NCI-H1092 (cell line): ENCODE measurements at places on chromosomes 6 and 20.

DNA sequence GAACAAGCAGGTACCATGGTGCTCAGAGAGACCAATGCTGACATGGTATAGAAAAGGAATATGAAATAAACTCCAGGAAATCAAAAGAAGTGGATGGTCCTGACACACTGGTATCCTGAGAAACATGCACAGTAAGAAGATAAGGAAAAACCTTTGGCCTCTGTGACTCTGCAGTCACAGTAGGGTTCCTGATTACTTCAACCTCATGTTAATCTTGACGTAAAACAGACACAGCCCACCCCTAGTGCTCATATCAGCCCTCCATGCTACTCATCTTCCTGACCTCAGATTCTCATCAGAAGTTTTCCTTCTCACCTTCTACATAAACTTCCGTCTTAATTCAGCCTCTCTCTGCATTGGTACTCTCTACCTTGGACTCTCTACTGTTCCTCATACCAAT is 240.9 kb downstream of the PKHD1 start:
- no peak for DNase-seq

DNA sequence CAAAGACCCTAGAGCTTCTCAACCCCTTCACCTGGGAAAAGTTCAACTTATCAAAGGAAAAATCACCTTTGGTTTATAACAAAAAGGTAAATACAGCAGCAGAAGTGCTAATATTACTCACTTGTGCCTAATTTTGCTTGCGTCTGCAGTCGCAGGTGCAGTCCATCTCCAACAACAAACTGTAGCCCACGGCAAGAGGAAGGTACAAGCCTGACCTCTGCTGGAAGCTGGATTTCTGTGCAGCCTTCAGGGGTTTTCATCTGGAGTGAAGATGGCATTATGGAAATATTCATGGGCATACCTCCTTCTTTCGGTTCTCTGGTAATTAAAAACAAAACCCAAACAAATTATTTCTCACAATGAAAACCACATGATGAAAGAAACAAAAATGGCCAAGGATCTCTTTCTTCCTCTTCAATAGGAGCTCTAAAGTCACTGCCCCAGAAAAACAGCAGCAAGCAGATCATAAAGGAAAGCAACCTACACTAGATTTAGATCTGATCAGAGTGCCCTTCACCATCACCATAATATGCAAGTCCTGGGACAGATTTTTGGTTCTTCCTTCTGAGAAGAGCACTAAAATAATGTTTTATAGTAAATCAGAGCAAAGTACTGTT is 7.8 kb downstream of the UBE3D start:
- peak; percentile 3 for DNase-seq

DNA sequence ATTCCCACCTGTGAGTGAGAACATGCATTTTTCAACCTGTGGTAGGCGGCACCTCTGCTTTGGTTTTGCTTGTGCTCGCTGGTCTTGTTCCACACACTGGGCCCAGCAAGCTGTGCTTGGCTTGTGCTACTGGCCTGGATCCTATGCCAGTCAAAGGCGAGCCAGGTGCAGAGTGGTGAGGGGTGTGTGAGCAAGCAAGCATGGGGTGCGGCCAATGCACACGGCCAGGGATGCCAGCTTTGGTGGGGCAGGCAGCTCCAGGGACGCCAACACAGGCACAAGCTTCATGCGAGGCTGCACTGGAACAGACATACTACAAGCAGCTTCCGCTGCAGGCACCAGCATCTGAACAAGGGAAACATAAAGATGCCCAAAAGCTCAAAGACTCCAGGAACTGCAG is 654.9 kb upstream of the EYS start:
- DNase-seq: no peak

DNA sequence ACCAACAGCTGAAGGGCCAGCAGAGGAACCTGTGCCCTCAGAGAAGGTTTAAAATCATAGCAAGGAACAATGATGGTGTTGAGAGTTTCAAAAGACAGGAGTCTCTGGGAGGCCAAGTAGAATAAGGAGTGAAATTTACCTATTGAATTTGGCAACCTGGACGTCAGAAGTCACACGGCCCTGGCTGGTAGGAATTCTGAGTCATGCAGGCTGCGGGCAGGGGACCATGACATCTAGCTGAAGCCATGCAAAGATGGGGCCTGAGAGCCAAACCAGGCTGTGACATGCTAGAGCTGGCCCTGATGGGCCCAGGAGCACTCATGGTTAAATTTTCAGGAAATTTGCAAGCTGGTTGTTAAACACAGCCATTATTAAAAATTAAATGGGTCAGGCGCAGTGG is 64.0 kb upstream of the SNX9 start:
- DNase-seq: no peak

- no peak for DNase-seq
Measured at GRCh38 chr6:3287308-3287707, 28.6 kb downstream of the PSMG4 start.

GRCh38 chr20:48282591-48283228 is 497.4 kb upstream of the SULF2 start:
- no peak for DNase-seq

DNA sequence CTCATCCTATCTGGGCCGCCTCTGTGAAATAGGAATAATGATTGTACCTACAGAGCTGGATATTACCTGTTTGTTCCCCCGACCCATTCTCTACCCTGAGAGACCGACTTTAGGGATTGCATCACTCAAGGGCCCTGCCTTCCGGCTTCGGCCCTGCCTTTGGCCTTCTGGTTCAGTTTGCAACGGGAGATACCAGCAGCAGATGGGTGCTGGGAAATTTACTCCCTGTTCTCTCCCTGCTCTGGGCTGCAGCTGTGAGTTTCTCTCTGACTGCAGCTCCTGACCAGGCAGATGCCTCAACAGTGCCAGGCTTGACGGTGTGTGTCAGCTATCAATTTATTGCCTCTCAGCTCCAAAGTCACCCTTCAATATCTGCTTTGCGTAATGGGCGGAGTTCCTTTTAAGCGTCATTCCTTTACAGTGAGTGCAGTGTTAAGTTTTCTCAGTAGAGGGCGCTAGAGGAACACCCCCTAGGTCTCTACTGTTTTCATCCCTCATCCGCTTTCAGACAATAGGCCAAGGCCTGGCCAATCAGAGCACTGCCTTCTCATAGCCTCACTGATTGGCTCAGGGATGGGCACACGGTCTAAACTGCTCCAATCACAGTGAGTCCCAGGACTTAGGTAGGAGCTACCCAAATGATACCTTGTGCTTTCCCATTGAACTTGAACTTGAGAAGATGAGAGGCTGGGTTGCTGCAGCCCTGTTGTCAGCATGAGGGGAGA is 30.0 kb downstream of the KCNG1 start:
- peak; percentile 23 for DNase-seq

GRCh38 chr6:16205377-16206144 is 32.8 kb upstream of the GMPR start:
- no peak for DNase-seq

DNA sequence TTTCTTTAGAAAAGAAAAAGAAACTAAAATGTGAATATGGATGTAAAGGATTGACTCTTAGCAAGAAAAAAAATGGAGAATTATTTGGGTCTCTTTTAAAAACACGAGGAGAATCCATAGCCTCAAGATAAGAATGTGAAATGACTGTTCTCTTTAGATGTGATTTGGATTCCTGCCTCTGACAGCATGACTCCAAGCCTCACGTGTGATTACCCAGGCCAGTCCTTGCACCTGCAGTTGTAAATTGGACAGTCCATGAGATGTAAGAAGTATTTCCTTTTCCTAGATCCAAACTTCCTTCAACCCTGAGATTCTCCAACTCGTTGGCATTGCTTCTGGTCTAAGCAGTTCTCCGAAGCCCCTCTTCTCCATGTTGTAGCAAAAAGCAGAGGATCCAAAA is 31.9 kb downstream of the SLC2A12 start:
- DNase-seq: no peak

DNA sequence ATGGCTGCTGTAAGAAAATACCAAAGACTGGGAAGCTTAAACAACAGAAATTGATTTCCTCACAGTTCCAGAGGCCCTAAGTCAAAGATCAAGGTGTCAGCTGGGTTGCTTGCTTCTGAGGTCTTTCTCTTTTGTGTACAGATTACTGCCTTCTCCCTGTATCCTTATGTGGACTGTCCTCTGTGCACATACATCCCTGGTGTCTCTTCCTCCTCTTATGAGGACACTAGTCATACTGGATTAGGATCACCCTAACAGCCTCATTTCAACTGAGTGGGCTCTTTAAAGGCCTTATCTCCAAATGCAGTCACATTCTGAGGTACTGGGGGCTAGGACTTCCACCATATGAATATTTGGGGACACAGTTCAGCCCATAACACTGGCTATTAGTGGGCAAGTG is 130.0 kb upstream of the DTNBP1 start:
- no peak for DNase-seq

DNA sequence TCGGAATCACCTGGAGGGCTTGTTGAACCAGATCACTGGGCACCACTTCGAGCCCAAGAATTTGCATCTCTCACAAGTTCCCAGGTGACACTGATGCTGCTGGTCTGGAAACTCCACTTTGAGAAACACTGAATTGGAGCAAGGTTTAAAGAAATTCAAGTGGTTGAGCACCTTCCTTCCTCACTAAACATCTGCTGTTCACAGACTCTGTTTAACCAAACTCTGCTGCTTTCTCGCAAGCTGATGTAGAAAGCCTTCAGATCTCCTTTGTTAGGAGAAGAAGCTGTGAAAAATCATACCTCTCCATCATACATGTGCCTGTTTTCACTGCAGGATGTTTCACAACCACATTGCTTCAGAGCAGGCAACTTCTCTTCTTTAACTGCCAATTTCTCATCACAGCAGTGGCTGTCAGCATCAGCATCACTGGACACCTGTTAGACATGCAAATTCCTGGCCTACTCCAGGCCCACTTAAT is 87.5 kb upstream of the TOP1 start:
- DNase-seq: no peak

DNA sequence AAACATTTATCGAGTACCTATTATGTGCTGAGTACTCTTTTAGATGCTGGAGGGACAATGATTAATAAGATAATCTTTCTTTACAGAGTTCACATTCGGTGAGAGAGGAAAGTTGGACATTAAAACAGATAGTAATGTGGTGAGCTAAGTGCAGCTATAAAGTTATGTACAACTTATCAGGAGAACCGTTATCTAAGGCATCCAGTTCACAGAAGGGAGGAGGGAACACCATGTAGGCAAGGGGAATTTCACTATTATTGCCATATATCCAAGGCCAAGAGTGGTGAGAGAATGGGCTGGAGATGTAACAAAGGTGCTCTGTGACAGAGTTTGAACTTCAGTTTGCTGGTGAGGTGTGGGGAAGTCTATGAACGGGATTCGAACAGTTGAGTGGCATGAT is 105.8 kb downstream of the CARMIL1 start:
- DNase-seq: no peak
